Foreskin keratinocyte (primary cell): ENCODE measurements at places on chromosomes 13 and 19.

DNA sequence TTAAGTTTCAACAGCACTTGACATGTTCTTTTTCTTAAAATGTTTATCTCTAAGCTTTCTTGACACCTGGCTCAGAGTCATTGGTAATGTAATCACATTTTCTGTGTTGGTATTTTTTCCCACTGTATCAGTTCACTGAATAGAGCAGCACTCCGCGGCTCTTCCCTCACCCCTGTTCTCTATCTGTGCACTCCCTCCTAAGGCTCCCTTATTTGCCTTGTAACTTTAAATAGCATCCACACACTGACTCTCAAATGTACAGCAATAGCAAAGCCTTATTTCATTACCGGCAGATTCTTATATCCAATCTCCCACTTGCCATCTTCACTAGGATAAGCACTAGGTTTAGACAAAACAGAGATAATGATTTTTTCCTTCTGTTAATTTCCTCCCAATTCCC lies 935.5 kb upstream of the SLC10A2 start:
- no peak for DNase-seq

DNA sequence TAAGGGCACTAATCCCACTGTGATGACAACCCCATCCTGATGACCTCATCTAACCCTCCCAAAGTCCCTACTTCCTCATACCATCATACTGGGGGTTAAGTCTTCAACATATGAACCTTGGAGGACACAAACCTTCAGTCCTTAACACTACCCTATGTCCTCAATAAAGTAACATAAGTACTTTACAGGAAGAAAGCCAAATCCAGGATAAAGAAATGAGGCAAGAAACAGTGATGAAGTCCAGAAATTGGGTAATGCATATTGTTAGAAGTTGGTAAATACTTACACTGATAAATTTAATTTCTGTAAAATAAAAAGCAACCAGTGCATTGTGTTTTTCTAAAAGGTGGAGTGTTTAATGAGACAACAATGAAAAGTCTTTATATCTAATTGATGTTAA lies 284.8 kb upstream of the SOX21 start:
- no peak for DNase-seq

GRCh38 chr19:10412257-10412977 lies 7.9 kb upstream of the PDE4A start:
- no peak for DNase-seq

DNA sequence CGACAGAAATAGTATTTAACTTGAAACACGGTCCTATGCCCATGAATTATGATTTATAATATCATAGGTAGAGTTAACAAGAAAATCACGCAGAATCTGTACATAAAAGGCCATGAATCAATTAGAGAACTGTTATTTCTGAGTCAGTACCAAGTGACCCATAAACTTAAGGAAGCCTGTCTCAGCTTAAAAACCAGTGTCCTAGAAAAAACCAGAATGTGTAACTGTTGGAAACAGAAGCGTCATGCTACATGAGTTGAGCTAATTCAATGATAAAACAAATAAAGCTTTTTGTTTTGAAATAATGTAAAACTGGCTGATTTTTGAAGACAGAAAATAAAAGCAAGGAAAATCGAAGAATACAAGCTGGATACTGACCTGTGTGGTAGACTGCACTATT lies 34.8 kb upstream of the SGCG start:
- DNase-seq, result no peak

GRCh38 chr13:50847501-50847900 lies 4.0 kb upstream of the DLEU7 start:
- DNase-seq, result no peak

DNA sequence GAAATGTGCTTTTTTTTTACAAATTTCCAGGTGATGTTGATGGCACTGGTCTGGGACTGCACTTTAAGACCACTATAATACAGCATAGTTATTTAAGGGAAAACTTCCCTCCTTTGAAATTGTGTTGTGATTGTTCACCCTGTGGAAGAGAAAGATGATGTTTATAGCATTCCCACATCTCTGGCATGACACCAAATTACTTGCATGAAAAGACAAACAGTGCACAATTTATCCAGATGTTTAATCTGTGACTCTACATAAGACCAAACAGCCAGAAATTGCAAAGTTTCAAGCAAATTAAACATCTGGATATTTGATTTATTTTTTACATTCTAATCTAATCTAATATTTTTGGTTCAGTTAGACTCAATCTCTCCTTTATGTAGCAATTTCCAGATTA lies 51.6 kb downstream of the UFM1 start:
- DNase-seq, result no peak
